Karpas-422 (cell line): ENCODE measurements at places on chromosomes 3 and 15. TPM values are rescaled to one million over a fixed set of nuclear protein-coding genes. Genes with fewer than 3 reads are reported as not detected.

The TP63 gene
- not detected in 2 replicates for total RNA-seq

The TLR9 gene
- 7.4 and 26.5 TPM in 2 replicates for total RNA-seq

The SNX22 gene
- total RNA-seq: 51.5 and 71.4 TPM in 2 replicates

The SPRED1 gene
- 25.6 and 27.7 TPM in 2 replicates for total RNA-seq

The TMEM108 gene
- total RNA-seq: not detected in 2 replicates

The CA12 gene
- total RNA-seq: not detected in 2 replicates

The LTF gene
- total RNA-seq: not detected in 2 replicates

The NTRK3 gene
- 0.04 and 0.11 TPM in 2 replicates for total RNA-seq

The MYO5A gene
- 34.8 and 50.1 TPM in 2 replicates for total RNA-seq

The RAD51 gene
- total RNA-seq: 8.6 and 11.4 TPM in 2 replicates

The CHRM5 gene
- not detected in 2 replicates for total RNA-seq

The ADGRG7 gene
- total RNA-seq: not detected in 2 replicates

The ZNF80 gene
- total RNA-seq: not detected in 2 replicates

The TMOD2 gene
- 0.72 and 2.6 TPM in 2 replicates for total RNA-seq

The REC114 gene
- not detected in 2 replicates for total RNA-seq

The RGMA gene
- total RNA-seq: not detected in 2 replicates

The CFAP92 gene
- total RNA-seq: not detected in 2 replicates

The HEG1 gene
- 57.3 and 57.9 TPM in 2 replicates for total RNA-seq

The TMPRSS7 gene
- not detected in 2 replicates for total RNA-seq

The PTPRG gene
- total RNA-seq: 0.47 TPM in 1 of 2 replicates, not detected in the other

The TLNRD1 gene
- 5.4 and 12.8 TPM in 2 replicates for total RNA-seq

The TM4SF18 gene
- total RNA-seq: not detected in 2 replicates

The GABRA5 gene
- not detected in 2 replicates for total RNA-seq

The CPNE4 gene
- not detected in 2 replicates for total RNA-seq

The BMF gene
- 3.0 and 5.4 TPM in 2 replicates for total RNA-seq

The MCF2L2 gene
- total RNA-seq: 11.3 and 12.2 TPM in 2 replicates

The ESYT3 gene
- not detected in 2 replicates for total RNA-seq

The FBXO40 gene
- not detected in 2 replicates for total RNA-seq

The GOLGA8J gene
- total RNA-seq: not detected in 2 replicates
